ENCODE measurements at places on chromosomes 5 and 9. TPM values are rescaled to one million over a fixed set of nuclear protein-coding genes. Genes with fewer than 3 reads are reported as not detected.

GRCh38 chr5:59656351-59657254 is 236.9 kb downstream of the PDE4D start:
- H3K27me3 ChIP-seq: no peaks in the 10 kb centered on the region
- H3K27ac ChIP-seq: no peak overlapping the region
- no peak for DNase-seq
- no peak overlapping the region for H3K4me3 ChIP-seq

DNA sequence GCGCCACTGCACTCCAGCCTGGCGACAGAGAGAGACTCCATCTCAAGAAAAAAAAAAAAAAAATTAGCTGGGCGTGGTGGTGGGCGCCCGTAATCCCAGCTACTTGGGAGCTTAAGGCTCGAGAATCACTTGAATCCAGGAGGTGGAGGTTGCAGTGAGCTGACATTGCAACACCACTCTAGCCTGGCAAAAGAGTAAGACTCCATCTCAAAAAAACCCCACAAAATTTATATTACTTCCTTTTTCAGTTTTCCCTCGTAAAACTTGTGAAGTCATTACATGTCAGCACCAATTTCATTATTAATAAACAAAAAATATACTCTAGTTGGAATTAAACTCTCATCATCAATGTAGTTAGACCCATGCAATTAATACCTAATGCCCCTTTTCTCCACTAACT is 43.9 kb downstream of the SHLD3 start:
- peaks cover 8% of the 10 kb centered on the region for H3K36me3 ChIP-seq
- H3K4me3 ChIP-seq: no peak overlapping the region
- H3K27me3 ChIP-seq: no peaks in the 10 kb centered on the region
- no peak for DNase-seq

DNA sequence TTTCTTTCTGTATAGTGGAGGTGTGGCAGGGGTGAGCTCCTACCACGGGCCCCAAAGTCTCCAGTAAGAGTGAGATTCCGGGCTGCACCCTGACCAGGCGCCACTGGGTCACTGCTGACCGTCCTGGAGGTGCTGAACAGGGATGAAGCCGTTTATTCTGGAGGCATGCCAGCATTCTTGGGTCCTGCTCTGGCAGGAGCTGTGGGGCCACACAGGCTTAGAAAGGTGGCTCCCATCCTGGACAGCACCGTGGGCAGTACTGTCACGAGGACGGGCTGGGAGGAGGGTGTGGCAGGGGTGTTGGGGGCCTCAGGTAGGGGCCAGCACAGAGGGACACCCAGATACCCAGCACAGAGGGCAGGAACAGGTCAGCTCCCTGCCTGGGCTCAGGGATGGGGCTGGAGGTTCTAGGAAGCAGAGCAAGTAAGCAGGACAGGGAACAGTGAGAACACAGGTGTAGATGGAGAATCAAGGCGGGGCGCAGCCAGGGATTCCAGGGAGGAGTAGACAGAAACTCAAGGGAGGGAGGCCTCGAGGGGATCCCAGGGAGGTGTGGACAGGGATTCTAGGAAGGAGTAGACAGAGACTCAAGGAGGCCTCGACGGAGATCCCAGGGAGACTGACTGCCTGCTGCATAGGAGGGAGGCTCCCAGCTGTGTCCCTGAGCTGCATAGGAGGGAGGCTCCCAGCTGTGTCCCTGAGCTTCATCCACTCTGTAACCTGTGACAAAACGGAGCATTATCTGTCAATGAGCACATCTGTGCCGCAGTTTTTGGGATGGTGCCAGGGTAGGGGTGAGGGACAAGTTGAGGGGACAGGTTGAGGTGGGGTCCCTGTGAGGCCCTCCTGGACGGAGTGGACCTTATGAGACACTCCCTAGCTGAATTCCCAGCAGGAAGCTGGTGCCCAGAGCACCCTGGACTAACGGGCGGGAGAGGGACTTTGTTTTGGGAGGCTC is 1.1 kb upstream of the PLEKHG4B start:
- no peak for DNase-seq
- peak overlapping the region; percentile 53 for H3K4me3 ChIP-seq
- H3K36me3 ChIP-seq: no peaks in the 10 kb centered on the region
- no peak overlapping the region for H3K27ac ChIP-seq
- H3K27me3 ChIP-seq: peaks cover 77% of the 10 kb centered on the region

Gene MAST4
- total RNA-seq: 8.9 TPM

- H3K36me3 ChIP-seq: peaks cover 84% of the 10 kb centered on the region
- DNase-seq: no peak
- peak overlapping the region; percentile 22 for H3K4me3 ChIP-seq
- H3K27me3 ChIP-seq: no peaks in the 10 kb centered on the region
Measured at GRCh38 chr9:114378883-114379282, 8.9 kb downstream of the AKNA start.

GRCh38 chr5:168047043-168047668 is 244.3 kb upstream of the WWC1 start:
- H3K27ac ChIP-seq: no peak overlapping the region
- no peak overlapping the region for H3K4me3 ChIP-seq
- H3K36me3 ChIP-seq: no peaks in the 10 kb centered on the region
- peaks cover 4% of the 10 kb centered on the region for H3K27me3 ChIP-seq
- DNase-seq: no peak

DNA sequence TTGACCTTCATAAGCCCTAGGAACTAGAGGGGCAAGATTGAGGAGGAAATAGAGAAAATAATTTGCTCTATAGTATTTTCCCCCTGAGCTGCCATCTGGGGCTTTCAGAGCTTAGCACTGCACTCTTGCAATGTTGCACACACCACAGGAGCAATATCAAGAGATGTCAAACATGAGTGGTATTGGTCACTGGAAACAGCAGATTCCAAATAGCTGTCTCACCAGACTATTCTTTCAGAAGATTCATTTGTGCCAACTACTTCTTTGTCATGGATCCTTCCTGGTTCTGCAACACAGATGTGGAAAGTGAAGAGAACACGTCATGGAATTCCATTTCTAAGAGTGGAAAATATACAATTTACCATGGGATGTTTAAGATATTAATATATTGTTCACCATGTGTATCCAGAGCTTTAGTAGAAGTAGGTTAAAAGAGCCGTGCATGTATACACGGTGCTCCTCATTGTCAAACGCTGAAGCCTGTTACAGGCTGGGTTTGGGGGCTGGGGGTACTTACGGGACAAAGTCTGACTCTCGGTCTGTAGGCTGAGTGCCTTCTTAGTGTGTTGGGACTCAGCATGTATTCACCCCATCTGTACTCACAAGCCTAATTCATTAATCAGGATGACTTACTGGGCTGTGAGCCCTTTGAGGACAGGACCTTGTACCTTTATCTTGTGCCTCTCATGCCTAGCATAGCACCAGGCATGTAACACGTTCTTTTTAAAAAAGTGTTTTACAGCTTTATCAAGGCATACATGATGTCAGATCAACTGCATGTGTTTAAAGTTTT is 31.4 kb upstream of the GDNF start:
- DNase-seq: no peak
- H3K27me3 ChIP-seq: no peaks in the 10 kb centered on the region
- H3K36me3 ChIP-seq: no peaks in the 10 kb centered on the region
- no peak overlapping the region for H3K4me3 ChIP-seq
- no peaks in the 10 kb centered on the region for H3K4me1 ChIP-seq
